ENCODE measurements at places on chromosomes 6 and 20.

DNA sequence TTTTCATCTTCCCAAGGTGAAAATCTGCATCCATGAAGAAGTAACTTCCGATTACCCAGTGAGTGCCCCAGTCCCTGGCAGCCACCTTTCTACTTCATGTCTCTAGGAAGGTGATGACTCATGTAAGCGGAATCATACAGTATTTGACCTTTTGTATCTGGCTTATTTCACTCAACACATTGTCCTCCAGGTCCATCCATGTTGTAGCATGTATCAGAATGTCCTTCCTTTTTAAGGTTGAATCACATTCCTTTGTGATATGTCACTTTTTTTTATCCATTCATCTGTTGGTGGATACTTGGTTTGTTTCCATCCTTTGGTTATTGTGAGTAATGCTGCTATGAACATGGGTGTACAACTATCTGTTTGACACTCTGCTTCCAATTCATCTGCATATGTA lies 176.3 kb upstream of the CDYL start:
- no peaks in the 10 kb centered on the region for H3K27me3 ChIP-seq
- no peak overlapping the region for H3K27ac ChIP-seq
- no peak overlapping the region for H3K4me3 ChIP-seq
- no peak for DNase-seq

DNA sequence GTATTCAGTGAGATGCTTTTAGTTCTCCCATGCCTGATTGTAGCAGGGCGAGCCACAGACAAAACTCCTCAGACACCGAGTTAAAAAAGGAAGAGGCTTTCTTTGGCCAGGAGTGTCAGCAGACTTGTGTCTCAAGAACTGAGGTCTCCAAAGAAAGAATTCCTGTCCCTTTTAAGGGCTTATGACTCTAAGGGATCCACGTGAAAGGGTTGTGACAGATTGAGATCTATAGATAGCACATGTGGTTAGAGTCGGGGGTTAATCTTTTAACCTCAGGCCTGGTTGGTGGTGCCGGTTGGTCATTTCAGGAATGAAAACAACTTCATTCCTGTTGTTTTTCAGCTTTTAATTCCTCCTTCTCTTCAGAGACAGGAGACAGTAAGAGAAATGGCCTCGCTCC lies 168.8 kb upstream of the GRIK2 start:
- no peak overlapping the region for H3K27ac ChIP-seq
- DNase-seq = no peak
- no peaks in the 10 kb centered on the region for H3K27me3 ChIP-seq

GRCh38 chr6:47246551-47246950 lies 63.2 kb downstream of the TNFRSF21 start:
- H3K36me3 ChIP-seq = no peaks in the 10 kb centered on the region
- H3K4me3 ChIP-seq = no peak overlapping the region
- DNase-seq = no peak
- H3K27me3 ChIP-seq = no peaks in the 10 kb centered on the region
- H3K27ac ChIP-seq = no peak overlapping the region

DNA sequence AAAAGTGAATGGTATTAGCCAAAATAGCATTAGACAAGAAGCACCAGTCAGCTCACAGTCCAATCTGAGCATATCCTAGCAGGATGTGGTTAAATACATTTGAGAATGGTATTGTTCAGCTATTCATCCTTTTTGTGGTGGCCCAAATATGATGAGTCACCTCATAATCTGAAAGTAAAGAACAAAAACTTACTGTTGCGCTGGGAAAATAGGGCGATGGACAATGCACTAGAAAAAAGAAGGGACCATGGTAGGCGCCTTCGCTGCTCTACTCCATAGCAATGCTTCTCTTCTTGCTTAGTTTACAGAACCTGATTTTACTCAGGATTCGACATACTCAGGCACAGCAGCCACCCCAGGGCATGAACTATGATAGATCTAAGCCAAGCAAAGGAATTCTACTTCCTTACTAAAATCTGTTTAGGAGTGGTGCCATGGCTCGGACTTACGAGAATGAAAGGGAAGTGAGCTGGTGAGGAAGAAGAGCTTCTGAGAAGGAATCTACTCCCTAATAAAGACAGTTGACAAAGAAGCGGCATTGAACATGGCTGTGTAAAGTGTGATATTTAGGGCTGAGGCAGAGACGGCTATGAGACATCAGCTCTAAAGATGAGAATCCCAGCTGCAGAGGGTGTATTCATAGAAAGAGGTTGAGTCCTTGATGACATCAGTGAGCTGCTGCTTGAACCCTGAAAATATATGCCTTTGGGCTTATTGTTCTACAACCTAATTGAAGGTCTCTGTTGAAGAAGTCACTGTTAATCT lies 16.6 kb upstream of the FBXO9 start:
- peak overlapping the region; percentile 67 for H3K27ac ChIP-seq
- no peak for DNase-seq
- no peaks in the 10 kb centered on the region for H3K27me3 ChIP-seq
- H3K4me1 ChIP-seq = peaks cover 20% of the 10 kb centered on the region
- H3K4me3 ChIP-seq = peak overlapping the region; percentile 71

GRCh38 chr6:24768361-24768760 lies 6.4 kb upstream of the GMNN start:
- peaks cover 2% of the 10 kb centered on the region for H3K4me1 ChIP-seq
- no peak overlapping the region for H3K4me3 ChIP-seq
- no peak for DNase-seq
- H3K36me3 ChIP-seq = no peaks in the 10 kb centered on the region
- H3K27me3 ChIP-seq = no peaks in the 10 kb centered on the region

- H3K4me1 ChIP-seq = no peaks in the 10 kb centered on the region
- peaks cover 17% of the 10 kb centered on the region for H3K27me3 ChIP-seq
- DNase-seq = no peak
- no peak overlapping the region for H3K4me3 ChIP-seq
- H3K27ac ChIP-seq = no peak overlapping the region
Measured at GRCh38 chr20:61364147-61364546, 112.1 kb downstream of the CDH4 start.

DNA sequence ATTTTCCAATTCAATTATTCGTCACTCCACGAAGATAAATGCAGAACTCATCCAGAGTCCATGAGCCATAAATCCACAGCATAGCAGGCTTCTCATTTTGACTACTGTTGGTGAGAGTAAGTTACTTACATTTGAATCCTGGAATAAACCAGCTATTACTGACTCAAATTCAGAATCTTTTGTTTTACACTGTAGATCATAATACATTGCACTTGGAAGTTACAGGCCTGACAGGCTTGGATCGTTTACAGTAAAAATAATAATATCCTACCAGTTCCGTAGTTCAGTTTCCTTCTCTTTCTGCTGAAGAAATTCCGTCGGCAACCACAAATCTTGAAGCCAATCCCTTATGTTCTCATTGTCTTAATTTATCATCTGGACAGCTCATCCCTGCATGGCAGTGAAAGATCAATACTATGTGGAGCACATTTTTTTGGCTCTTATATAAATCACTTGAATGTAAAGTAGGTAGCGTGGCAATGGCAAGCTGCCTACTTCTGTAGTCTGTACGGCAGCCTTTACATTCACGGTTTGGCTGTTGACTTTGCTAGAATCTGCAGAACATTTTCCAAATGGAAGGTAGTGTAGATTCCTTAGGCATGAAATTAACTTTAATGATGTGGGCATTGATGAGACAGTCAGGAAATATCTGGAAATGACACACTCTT lies 142.9 kb downstream of the WDR27 start:
- no peak for DNase-seq
- H3K4me3 ChIP-seq = no peak overlapping the region
- no peaks in the 10 kb centered on the region for H3K36me3 ChIP-seq
- no peak overlapping the region for H3K27ac ChIP-seq

- no peaks in the 10 kb centered on the region for H3K36me3 ChIP-seq
- no peaks in the 10 kb centered on the region for H3K27me3 ChIP-seq
- H3K4me1 ChIP-seq = no peaks in the 10 kb centered on the region
- H3K4me3 ChIP-seq = no peak overlapping the region
Measured at GRCh38 chr6:53877151-53877550, 82.3 kb downstream of the LRRC1 start.

DNA sequence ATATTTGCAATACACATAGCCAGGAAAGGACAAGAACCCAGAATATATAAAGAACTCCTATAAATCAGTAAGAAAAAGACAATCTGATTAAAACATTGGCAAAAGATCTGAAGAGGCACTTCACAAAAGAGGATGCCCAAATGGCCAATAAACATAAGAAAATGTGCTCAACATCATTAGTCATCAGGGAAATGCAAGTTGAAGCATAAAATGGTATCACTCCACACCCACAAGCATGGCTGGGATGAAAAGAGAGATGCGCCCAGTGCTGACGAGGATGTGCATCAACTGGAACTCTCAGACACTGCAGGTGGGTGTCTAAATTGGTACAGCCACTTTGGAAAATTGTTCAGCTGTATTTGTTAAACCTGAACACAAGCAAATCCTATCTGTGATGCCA lies 42.4 kb upstream of the MLN start:
- DNase-seq = no peak
- H3K27me3 ChIP-seq = peaks cover 19% of the 10 kb centered on the region
- no peak overlapping the region for H3K27ac ChIP-seq
- no peak overlapping the region for H3K4me3 ChIP-seq
- peaks cover 6% of the 10 kb centered on the region for H3K4me1 ChIP-seq

DNA sequence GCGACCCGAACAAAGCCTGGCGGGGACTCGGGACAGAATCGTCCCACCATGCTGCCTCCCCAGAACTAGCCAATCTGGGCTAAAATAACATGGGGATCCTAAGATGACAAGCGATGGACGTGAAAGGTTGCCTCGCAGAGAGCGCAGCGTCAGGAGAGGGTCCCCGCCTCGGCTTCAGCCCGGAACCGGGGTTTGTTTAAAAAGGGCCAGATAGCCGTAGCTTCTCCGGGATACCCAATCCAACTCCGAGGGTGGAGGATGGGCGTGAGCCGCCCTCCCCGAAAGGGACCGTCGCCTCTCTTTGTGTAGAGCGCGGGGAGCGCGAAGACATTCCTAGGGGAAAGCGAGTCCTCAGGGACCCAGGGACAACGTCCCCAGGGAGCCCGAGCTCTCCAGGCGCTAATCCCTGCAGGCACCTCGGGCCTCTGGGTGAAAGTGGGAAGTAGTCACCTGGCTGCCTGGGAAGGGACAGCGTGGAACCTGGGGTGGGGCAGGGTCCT lies 643 bp downstream of the CD24 start:
- peak overlapping the region; percentile 64 for H3K4me3 ChIP-seq
- H3K27ac ChIP-seq = no peak overlapping the region
- H3K4me1 ChIP-seq = peaks cover 13% of the 10 kb centered on the region
- peaks cover 68% of the 10 kb centered on the region for H3K27me3 ChIP-seq

DNA sequence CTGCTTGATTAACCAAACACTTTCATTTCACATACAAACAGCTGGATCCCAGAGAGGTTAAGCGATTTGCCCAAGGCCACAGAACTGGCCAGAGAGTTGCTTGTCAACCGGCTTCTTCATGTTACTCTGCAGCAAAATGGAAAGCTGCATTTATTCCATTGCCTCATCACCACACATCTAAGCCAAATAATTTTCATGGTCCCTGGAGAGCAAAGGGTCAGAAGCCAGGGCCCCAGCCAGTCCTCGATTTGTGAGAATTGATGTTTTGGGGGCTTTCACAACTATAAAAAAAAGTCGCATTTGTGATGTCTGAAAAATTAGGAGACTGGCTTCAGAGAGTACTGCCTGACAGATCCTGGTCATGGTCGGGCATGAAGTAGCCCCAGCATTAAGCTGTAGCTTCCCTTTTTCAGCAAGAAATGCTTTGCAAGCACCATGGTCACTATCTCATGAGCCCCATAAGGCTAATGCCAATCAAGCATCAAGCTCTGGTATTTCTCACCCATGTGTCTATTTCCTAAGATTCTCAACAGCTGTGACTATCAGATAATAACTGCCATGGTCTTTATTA lies 95.8 kb downstream of the BANF2 start:
- no peak overlapping the region for H3K27ac ChIP-seq
- no peak overlapping the region for H3K4me3 ChIP-seq

- peaks cover 3% of the 10 kb centered on the region for H3K36me3 ChIP-seq
- H3K27me3 ChIP-seq = no peaks in the 10 kb centered on the region
- no peak overlapping the region for H3K4me3 ChIP-seq
Measured at GRCh38 chr6:151075527-151075926, 164.2 kb upstream of the AKAP12 start.

DNA sequence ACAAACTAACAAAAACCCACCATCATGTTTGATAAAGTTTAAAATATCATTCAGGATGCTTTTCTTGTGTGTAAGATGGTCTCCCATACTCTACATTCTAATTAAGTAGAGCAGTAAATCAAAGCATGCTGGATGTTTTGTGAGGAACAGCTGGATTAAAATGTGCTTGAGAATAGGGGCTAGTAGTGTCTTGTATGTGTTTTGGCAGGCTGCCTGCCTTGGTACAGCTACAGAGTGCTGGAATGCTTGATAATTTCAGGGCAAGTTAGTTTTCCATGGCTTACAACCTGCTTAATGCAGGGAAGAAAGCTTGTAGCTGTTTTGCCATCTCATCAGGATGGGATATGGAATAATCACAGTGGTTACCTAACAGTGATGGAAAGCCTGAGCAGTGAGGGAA lies 636.6 kb upstream of the MMS22L start:
- no peaks in the 10 kb centered on the region for H3K27me3 ChIP-seq
- H3K4me1 ChIP-seq = no peaks in the 10 kb centered on the region
- no peak overlapping the region for H3K4me3 ChIP-seq

DNA sequence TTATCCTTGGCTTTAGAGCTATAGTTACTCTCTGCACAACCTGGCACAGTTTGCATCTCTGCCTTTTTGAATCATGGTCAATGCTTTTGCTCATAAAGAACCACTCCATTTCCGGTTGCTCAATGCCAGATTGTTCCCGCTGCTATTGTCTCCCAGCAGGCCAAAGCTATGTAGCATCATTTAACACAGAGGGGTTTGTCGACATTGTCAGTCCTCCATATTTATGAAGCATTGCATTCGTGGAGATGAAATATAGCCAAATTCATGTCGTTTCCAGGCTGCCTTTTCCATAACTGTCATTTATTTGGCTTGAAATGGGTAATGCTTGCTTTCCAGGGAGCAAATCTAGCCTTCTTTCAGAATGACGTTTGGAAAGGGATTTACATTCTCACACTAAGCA lies 598.8 kb downstream of the EPHA7 start:
- no peaks in the 10 kb centered on the region for H3K36me3 ChIP-seq
- no peak for DNase-seq
- no peak overlapping the region for H3K27ac ChIP-seq
- no peaks in the 10 kb centered on the region for H3K4me1 ChIP-seq
- no peaks in the 10 kb centered on the region for H3K27me3 ChIP-seq
- H3K4me3 ChIP-seq = no peak overlapping the region

GRCh38 chr6:91447530-91448254 lies 860.8 kb upstream of the MAP3K7 start:
- no peak overlapping the region for H3K4me3 ChIP-seq
- no peak overlapping the region for H3K27ac ChIP-seq
- no peak for DNase-seq
- no peaks in the 10 kb centered on the region for H3K36me3 ChIP-seq
- no peaks in the 10 kb centered on the region for H3K4me1 ChIP-seq

- H3K36me3 ChIP-seq = no peaks in the 10 kb centered on the region
- H3K27ac ChIP-seq = no peak overlapping the region
- no peaks in the 10 kb centered on the region for H3K27me3 ChIP-seq
- no peak for DNase-seq
- H3K4me1 ChIP-seq = no peaks in the 10 kb centered on the region
Measured at GRCh38 chr20:15235471-15236198, 898.2 kb upstream of the FLRT3 start.

GRCh38 chr6:106477146-106477545 lies 116.6 kb downstream of the CRYBG1 start:
- no peaks in the 10 kb centered on the region for H3K36me3 ChIP-seq
- DNase-seq = no peak
- H3K4me3 ChIP-seq = no peak overlapping the region
- no peaks in the 10 kb centered on the region for H3K4me1 ChIP-seq
